A549 treated with Mapracorat at 1 μM for 4 hours (cell line): ENCODE measurements at places on chromosomes 3 and 15. TPM values are rescaled to one million over a fixed set of nuclear protein-coding genes. Genes with fewer than 3 reads are reported as not detected.

Gene TM6SF1
- not detected in 5 replicates for total RNA-seq

Gene COL7A1
- total RNA-seq, result 116 to 206 TPM (median 180 TPM) in 5 replicates

Gene ADAMTS17
- 0.12 to 0.27 TPM (median 0.24 TPM) in 4 of 5 replicates, not detected in the other for total RNA-seq

Gene MUSTN1
- total RNA-seq, result 0.28 TPM in 1 of 5 replicates, not detected in the others

Gene ADGRG7
- total RNA-seq, result not detected in 5 replicates

Gene CLDN18
- total RNA-seq, result not detected in 5 replicates

Gene ITPKA
- 3.6 to 6.7 TPM (median 5.2 TPM) in 5 replicates for total RNA-seq

Gene TRPM1
- not detected in 5 replicates for total RNA-seq

Gene MEIS2
- total RNA-seq, result 7.9 to 10.9 TPM (median 8.6 TPM) in 5 replicates

Gene SI
- not detected in 5 replicates for total RNA-seq

Gene B3GALNT1
- total RNA-seq, result 0.08 to 0.27 TPM (median 0.22 TPM) in 5 replicates
